ENCODE measurements at places on chromosomes 5 and 9.

DNA sequence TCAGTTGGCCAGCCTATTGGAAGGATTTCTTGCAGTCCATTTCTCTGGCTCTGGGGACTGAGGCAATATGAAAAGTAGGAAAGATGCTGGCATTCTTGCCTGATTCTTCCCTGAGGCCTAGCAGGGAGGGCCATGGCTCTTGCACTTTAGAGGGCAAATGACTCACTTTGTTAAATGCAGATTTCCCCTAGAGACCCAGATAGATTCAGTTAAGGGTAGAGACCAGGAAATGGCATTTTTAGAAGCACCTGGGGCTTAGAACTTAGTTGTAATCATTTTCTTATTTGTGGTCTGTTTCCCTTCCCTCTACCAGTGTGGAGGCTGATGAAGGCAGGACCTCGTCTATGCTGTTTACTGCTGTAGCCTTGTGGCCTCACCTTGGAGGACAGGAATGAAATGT, 112.8 kb upstream of the NR3C1 start:
- no peak for DNase-seq

DNA sequence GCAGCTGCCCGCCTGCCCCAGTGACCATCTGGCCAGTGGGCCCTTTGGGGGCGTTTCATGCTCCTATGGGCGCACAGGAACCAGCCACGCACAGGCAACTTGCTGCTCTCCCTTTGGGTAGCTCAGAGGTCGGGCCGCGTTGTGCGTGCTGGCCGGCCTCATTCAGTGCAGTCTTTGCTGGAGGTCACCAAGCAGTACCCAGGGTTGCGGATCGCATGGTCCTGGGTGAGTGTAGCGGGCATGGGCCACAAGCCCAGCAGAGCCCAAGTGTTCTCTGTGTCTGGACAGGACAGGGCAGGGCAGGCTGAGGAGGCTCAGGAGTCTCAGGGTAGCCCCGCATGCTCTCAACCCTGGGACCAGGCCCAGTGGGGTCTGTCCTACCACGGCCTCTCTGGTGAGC, 9.9 kb upstream of the MRNIP start:
- DNase-seq = no peak

- DNase-seq = no peak
Observed at GRCh38 chr9:68609901-68610415, 69.3 kb upstream of the TMEM252 start.

GRCh38 chr5:115069087-115069968, 100.4 kb downstream of the TRIM36 start:
- DNase-seq = peak; percentile 17

GRCh38 chr5:83564069-83564749, 92.7 kb downstream of the VCAN start:
- no peak for DNase-seq

DNA sequence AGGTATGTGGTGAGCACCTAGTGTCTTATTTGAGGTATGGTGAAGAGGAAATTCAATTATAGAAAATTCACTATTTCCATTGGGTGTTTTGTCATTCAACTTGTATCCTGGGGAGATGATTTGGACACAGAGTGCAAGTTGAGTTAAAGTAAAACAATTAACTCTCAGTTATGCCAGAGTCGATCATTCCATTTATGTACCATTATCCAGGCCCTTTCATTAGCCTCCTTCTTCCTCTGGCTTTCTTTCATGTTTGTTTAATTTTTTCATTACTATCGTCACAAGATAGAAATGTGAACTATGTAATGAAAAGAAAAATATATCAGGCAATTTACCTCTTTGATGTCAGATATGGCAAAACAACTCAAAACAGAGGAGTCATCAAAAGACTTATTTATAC, 1347.2 kb upstream of the NUDT12 start:
- DNase-seq = no peak

- peak; percentile 69 for DNase-seq
Observed at GRCh38 chr9:128117613-128118471, 9.7 kb downstream of the PTGES2 start.

GRCh38 chr9:107683566-107683965, 194.0 kb upstream of the KLF4 start:
- no peak for DNase-seq

DNA sequence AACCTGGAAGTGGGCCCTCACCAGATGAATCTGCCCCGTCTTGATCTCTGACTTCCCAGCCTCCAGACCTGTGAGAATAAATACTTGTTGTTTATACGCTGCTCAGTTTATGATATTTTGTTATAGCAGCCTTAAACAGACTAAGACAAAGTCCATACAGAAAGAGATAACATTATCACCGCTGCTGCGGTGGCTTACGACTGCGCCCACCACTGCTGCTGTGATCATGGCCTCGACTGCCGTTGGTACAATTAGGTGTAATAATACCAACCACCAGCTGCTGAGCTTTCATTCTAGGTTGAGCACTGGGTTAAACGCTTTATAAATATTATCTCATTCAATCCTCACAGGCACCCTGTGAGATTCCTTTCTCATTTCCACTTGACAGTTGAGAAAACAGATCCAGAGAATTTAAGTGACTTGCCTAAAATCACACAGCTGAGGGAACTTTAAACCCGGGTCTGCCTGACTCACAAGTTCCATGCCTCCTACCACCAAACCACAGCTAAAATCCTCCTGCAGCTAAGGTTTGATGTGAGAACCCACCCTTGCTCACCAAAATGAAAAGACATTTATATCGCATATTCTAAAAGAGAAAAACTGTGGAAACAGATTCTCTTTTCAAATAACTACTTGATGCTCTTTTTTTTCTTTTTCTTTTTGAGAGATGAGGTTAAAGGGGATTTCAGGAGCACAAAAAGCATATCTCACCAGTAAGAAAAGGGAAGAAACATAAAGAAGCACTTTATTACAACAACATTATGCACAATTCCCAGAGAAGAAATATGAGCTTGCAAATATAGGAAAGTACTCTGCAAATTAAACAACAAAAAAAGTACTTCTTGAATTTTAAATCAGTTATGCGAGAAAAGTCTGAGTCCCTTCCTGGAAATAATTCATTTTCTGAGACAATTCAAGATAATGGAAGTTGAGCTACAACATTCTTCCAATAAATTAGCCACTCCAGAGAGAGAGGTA, 23.9 kb downstream of the GOLM1 start:
- DNase-seq = no peak

- DNase-seq = no peak
Observed at GRCh38 chr5:149392718-149393117, 13.6 kb upstream of the IL17B start.

- DNase-seq = no peak
Observed at GRCh38 chr9:2465921-2466460, 155.6 kb upstream of the VLDLR start.

DNA sequence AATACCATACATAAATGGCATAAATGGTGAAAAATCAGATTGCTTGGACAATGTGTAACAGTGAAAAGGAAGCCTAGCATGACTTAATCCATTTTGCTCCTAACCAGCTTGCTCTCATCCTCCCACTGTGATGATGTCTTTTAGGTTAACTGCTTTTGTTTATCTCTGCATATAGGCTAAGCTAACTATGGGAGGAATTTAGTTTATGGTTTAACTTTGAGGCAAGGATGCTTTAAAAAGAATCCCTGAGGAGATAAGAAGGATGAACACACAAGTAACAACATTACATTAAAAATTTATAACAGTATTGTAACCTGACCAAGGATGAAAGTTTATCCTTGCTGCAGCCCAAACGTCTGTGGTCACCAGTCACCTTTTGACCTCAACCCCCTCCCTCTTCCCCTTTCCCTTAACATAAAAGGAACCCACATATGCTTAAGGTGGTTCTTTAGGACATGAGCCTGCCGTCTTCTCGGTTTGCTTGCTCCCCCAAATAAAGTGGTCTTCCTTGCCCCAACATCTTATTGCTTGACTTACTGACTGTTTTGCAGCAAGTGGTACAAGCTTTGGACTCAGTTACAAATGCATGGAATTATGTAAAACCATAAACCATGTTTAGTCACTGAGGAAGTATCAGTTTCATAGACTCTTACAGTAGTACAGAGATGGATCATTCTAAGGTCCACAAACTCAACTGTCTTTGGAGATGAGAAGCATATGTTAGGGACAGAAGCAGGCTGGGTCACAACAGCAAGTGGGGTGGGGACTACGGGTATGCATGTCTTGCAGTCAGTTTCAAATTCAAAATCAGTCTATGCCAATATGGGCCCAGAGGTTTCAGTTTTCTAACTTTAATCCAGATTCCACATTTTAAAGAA, 31.3 kb downstream of the AGXT2 start:
- no peak for DNase-seq

GRCh38 chr5:24633715-24634325, 11.0 kb downstream of the CDH10 start:
- peak; percentile 6 for DNase-seq

DNA sequence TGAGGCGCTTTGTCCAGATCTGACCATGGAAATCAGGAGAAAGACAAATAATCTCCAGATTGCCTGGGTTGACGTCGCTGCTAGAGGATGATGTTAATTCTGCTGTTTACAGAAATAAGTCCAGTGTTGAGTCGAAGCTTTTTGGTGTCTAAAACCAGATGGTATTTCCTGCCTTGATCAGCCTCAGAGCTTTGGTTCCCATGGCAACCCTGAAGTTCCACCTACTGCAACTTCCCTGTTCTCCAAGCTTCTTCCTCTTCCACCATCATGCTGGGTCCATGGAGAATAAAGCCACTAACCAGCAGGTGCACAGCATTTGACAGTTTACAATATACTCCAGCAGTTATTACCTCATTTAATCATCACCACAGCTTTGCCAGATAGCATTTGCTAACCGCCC, 18.0 kb upstream of the GABBR2 start:
- DNase-seq = peak; percentile 41

DNA sequence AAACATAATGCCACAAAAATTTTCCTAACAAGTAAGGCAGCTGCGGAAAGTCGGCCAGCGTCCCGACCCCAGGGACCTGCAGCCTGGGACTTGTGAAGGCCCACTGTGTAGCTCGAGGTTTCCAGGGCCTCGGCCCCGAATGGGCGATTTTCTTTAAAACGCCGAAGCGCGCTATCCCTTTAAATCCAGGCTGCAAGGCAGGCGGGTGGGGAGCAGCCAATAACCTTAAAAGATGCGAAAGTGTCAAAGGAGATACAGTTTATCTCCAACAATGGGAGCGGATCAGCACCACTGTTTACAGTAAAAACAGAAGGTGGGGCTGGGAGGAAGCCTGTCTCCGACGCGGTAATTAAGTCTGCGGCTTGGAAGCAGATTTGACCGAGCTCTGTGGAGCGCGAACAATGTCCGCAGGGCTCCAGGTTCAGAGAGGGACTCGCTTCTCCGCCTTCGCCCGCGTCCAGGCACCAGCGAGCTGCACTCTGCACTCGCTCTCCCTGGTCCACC, 1.7 kb upstream of the ZSWIM6 start:
- DNase-seq = no peak

DNA sequence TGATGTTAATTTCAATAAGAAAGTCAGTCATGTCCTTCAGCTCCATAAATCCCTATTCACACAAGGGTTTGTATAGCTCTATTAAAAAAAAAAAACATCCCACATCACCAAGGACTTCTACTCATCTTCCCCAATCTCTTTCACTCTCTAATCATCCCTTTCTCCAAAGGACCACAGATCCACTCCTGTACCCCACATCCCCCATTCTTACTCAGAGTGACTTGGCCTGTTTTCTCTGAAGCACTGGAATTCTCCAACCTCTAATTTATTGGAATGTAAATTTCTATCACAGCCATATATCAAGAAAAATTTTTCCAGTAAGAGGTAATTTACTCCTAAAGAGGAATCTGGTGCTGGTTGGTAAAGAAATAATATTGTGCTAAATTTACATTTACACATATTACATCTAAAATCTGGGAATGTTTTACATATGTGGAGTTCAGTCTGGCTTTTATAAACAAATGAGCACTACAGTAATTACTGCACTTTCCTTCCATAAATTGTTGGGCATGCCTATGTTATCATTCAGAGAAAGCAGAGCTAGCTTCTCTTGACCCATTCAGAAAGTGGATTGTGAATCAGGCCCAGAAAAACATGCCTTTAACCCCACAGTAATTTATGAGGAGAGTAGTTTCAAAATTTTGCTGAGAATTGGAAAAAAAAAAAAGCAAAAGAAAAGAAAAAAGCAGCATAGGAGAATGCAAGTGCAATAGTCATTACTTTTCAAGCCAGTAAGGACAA, 399.5 kb upstream of the TNC start:
- peak; percentile 32 for DNase-seq

DNA sequence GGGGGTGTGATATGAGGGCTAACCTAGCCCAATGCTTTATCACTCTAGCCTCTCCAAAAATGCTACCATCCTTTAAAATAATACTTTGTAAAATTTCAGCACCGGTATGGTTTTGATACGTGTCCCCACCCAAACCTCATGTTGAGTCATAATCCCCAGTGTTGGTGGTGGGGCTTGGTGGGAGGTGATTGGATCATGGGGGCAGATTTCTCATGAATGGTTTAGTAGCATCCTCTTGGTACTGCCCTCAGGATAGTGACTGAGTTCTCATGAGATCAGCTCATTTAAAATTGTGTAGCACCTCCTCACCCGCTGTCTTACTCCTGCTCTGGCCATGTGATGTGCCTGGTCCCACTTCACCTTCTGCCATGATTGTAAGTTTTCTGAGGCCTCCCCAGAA, 35.0 kb upstream of the ANKH start:
- no peak for DNase-seq

DNA sequence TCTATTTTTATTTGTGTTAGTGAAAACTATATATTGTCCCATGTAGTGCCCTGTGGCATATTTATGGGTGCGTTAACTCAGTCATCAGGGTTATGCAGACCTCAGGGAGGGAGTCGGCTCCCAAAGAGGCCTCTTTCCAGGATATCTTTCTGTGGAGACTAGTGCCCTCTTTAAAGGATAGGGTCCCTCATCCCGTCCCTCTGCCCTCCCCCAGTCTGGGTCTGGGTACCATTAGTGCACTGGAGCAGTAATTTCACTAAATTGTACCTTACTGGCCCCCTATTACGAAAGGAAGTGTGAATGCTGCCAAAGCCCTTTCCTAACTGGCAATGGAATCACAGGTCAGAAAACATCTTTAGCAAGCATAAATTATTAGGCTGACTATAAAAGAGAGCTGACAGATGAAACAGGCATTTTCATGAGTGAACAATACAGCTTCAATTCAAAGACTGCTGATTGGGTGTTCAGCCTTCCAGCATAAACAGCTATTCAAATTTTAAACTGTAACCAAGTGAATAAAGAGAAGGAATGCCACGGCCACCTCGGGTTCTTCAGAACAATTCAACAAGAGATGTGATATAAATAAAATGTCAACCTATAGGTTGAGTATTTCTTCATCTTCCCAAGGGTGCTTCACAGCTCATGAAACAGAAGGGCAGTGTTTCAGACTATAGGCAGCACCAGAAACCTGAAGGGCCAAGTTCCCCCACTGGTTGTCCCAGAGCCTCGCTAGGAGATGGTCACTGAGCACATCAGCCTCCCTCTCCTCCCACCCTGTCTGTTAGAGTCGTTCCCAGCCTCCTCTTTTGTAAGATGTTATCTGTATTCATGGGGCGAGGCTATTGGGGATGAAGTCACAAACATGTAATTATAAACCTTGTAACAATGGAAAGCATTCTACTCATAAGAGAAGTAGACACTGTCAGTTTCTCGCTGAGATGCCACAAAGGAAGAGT, 318.7 kb downstream of the TMEM161B start:
- DNase-seq = no peak

GRCh38 chr9:8468045-8468637, 668.6 kb upstream of the DMAC1 start:
- no peak for DNase-seq
